MG63 (cell line): ENCODE measurements at places on chromosomes 13 and 19. TPM values are rescaled to one million over a fixed set of nuclear protein-coding genes. Genes with fewer than 3 reads are reported as not detected.

DNA sequence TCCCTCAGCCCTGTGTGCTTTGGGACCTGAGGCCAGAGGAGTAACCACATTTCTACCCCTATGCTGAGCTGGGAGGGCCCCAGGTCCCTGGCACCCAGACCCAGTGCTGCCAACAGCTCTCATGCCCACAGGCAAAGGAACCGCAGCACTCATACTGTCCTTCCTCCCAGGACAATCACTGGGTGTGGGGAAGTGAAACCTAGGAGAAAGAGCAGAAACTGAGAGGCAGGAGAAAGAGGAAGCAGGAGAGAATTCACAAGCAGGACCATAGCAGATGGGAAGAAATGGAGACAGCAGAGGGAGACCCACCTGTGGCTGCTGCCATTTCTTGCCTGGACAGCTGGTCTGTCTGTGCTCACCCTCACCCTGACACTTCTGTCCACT, 18.9 kb downstream of the CCDC97 start:
- DNase-seq = no peak

GRCh38 chr13:39374741-39375189, 228.2 kb downstream of the LHFPL6 start:
- no peak for DNase-seq

REEP6 gene
- 0.99 and 1.9 TPM in 2 replicates for total RNA-seq

- no peak for DNase-seq
Measured at GRCh38 chr13:21022056-21022979, 39.1 kb downstream of the LATS2 start.

DNA sequence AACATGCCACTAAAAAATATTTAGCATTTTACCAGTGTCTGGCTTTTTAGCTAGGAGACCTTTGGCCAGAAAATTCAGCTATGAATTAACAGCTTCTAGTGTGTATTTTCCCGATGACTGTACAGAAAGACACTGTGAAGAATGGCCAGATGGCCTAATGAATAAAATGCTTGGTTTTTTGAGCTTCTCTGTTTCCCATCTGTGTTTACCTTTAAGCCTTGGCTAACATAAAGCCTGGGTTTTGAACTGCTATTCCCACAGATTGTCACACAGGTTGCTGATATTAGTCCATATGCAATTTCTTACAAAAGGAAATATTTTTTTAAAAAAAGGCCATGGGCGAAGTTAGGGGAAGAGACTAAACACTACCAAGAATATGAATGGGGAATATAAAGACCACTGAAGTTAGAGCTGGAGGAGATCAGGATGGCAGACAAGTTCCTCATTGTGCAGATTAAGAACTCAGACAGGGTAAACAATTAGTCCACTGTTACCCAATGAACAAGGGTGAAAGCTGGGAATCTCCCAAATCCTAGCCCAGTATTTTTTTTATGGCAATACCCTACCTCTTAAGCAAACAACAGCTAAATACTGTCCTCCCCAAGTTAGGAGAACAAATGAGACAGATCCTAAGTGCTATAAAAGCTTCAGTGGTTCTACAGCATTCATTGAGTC, 95.1 kb downstream of the DCT start:
- DNase-seq = no peak

TMTC4 gene
- 5.5 and 8.9 TPM in 2 replicates for total RNA-seq

GRCh38 chr19:2624537-2625091, 77.9 kb downstream of the GNG7 start:
- no peak for DNase-seq

DNA sequence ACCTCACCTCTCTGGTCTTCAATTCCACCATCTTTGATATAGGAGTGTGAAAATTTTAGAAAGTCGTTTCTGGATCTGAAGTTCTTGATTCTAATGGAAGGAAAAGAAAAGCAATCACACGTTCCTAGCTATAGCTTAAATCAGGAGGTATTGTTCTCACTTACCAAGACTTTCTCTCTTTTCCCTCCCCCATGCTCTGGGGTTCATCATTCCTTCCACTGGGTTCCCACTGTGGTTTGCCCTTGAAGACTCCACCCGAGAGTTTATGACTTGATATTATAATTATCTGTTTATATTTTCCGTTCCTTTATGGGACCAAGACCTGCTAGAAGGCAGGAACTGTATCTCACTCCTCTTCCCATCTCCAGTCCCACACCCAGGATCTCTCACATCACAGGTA, 76.6 kb downstream of the AKAP11 start:
- DNase-seq = no peak

- DNase-seq = no peak
Measured at GRCh38 chr13:21429211-21429610, 29.9 kb downstream of the ZDHHC20 start.

GRCh38 chr13:37014609-37015008, 14.0 kb downstream of the EXOSC8 start:
- DNase-seq = no peak

- no peak for DNase-seq
Measured at GRCh38 chr13:60009300-60010253, 154.2 kb downstream of the DIAPH3 start.

DNA sequence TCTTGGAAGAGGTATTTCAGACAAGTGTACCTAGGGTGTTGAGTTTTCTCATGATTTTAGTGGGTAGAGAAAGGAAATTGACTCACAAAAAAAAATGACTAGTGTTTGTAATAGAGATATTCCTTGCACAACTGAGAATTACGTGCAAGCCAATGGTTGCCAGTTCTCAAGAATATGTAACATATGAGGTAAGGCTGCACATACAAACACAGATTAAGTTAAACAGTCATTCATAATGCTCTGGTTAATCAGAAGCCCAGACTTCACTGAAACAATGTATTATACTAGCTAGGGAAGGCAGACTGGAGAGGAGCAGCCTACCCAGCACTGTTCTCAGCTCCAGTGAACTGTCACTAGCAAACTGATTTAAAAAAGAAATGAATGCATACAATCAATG, 418.3 kb downstream of the DIAPH3 start:
- DNase-seq = peak; percentile 20

DNA sequence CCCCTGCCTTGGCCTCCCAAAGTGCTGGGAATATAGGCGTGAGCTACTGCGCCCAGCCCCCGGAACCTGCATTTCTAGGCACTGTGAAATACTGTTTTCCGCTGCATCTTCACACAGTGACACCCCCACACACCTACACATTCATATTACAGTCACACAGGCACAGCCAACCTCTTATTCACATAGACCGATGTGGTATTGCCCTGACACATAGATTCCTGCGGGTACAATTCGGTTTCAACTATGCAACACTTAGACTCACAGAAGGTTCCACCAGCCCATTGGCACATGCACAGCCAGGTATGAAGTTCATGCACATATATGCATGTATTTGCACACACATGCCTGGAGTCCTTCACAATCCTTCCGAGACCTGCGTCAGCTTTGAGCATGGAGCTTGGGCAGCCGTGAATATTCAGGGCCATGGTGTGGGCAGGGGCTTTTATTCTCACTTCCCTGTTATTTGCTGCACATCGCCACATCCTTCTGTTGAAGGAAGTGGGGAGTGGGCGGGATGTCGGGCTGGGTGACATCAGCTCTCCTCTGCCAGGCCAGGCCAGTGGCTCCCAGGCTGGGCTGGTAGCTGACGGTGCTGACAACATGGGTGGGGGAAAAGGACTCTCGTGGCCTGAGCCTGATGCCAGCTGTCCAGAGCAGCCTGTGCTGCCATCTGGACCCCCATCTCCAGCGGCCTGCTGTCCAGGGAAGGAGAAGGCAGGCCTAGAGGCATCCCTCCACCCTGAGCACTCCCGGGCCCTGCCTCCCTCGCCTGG, 5.4 kb upstream of the CDC37 start:
- peak; percentile 39 for DNase-seq

ADGRE2 gene
- total RNA-seq = not detected in 2 replicates

GRCh38 chr13:41587490-41587889, 130.1 kb downstream of the RGCC start:
- DNase-seq = no peak

GRCh38 chr13:35957996-35958395, 173.2 kb downstream of the DCLK1 start:
- no peak for DNase-seq

- DNase-seq = no peak
Measured at GRCh38 chr19:39053276-39054090, 21.1 kb upstream of the FBXO27 start.

- DNase-seq = no peak
Measured at GRCh38 chr13:100523981-100524386, 64.6 kb downstream of the GGACT start.

DNA sequence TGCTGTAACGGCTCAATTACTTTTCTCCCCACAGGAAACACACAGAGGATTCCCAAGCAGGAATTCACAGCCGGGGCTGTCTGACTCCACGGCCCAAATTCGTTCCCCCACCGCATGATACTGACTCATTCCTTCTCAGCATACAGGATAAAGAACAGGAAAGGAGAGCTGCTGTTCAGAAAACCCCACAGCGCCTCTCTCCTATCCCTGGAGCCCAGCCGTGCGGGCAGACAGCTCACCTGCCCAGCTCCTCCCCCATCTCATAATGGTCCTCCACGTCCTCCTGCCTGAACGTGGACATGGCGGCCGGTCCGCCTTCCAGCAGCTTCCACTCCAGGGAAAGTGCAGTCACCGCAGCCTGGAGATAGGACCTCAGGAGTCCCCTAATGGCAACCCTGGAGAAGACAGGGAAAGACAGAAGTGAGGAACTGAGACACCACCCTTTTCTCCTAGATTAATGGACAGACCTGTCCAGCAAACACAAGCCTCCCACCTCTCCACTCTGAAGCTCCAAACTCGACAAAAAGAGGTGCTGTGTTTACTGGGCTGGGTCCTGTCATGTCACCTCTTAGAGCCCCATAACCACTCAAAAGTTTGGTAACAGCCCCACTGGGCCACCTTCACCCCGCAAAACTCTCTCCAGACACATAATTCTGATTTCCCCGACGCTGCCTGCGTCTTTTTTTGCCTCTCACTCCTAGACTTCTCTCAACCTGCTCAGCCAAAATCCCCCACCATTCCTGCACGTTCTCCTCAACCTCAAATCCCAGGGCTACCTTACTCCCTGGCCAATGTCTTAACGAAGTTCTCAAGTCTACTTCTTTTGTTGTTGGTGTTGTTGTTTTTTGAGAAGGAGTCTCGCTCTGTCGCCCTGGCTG, 1.2 kb downstream of the DAPK3 start:
- DNase-seq = peak; percentile 86

GRCh38 chr13:66415444-66415843, 814.7 kb downstream of the PCDH9 start:
- no peak for DNase-seq

GAMT gene
- total RNA-seq = 22.1 and 30.7 TPM in 2 replicates

DNA sequence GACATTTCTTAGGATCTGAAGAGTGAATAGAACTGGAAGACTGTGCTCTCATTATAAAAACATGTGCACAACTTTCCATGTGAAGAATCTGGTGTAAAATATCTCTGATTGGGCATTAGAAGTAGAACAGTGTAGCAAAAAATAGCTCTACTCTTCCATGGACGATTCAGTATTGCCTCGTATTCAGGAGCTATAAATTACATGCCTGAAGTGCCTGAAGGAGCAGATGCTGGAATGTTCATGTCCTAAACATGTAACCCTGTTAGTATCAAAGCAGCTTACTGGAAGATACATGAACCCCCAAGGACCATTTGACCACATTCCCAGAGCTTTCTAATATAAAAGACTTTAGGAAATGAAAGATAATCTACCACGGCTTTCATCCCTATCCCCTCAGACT, 528.9 kb downstream of the DACH1 start:
- DNase-seq = no peak

METTL21C gene
- not detected in 2 replicates for total RNA-seq

DNA sequence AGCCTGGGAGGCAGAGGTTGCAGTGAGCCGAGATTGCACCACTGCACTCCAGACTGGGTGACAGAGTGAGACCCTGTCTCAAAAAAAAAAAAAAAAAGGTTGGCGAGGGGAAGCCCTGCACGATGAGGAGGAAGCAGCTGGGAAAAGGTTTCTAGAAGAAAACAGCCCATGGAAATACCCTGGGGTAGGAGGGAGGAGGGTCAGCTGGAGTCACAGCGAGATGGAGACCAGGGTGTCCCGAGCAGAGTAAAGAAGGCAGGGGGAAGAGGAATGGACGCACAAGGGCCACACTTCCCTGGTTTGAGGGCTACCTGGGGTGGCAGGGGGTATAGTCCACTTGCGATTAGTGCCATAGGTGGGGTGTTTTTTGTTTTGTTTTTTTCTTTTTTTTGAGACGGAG, 6.4 kb downstream of the KANK3 start:
- DNase-seq = no peak

GRCh38 chr13:63696055-63696454, 2280.4 kb upstream of the PCDH20 start:
- no peak for DNase-seq

- no peak for DNase-seq
Measured at GRCh38 chr19:2048104-2048958, 2.7 kb downstream of the MKNK2 start.

- no peak for DNase-seq
Measured at GRCh38 chr13:83449668-83450395, 432.4 kb downstream of the SLITRK1 start.

DNA sequence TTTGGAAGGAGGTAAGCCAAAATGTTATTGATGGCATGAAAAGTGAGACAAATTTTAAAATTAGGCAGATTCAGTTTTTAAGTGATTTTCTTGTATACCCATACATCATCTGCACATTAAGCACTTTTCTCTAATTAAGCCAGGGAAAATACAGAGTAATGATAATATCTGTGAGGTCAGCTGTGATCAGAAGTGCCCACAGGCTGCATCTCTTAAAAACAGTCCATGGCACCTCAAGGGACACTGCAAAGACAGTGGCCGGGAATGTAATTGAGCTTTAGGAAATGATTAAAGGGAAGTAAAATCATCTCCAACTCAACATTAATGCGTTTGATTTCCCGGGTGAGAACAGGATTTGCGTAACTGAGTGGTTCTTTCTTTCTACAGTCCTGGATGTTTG, 2.0 kb downstream of the COL4A1 start:
- no peak for DNase-seq

DNA sequence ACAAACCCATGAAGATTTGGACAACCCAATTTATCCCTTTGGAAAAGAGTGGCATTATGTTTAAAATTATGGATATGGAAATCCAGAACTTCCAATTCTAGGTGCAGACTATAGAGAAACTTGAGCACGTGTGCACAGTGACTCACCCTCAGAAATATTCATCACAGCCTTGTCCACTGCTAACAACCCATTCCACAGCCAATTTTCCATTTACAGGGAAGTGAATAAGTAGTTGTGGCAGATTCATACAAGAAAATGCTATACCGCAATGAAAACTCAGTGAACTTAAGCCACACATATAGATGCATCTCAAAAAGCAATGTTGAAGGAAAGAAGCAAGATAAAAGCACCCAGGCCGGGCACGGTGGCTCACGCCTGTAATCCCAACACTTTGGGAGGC, 133.3 kb downstream of the USP12 start:
- DNase-seq = peak; percentile 67

IZUMO1 gene
- total RNA-seq = not detected in 2 replicates

GRCh38 chr13:20342311-20342710, 110.2 kb upstream of the GJB6 start:
- DNase-seq = no peak

DNA sequence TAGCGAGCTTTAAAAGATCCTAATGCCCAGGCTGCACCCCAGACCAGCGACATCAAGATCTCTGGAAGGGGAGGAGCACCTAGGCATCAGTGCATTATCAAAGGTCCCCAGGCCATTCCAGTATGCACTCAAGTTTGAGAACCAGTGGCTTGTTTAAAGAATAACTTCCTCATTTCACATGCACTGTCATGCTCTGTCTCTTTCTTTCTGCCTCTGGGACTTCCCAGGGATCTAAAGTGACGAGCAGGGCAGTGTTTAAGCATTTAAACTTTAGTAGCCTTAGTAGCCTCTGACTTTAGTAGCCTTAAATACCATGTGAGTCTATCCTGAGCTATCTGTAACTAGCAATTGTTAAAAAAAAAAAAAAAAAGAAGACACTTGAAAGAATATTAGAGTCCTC, 8.9 kb upstream of the FARP1 start:
- DNase-seq = no peak

DIAPH3 gene
- total RNA-seq = 24.8 and 32.4 TPM in 2 replicates

GRCh38 chr19:10343495-10343894, 4.1 kb upstream of the ICAM3 start:
- no peak for DNase-seq
